Kidney epithelial cell (primary cell): ENCODE measurements at places on chromosomes 6 and 20. TPM values are rescaled to one million over a fixed set of nuclear protein-coding genes. Genes with fewer than 3 reads are reported as not detected.

GRCh38 chr20:49560646-49561045 lies 7.3 kb downstream of the PTGIS start:
- DNase-seq: no peak

OPRL1 gene
- 0.21 and 0.68 TPM in 2 replicates for total RNA-seq

- DNase-seq: peak; percentile 23
These were observed 122.4 kb downstream of the NFATC2 start for GRCh38 chr20:51420111-51420510.

BMP7 gene
- total RNA-seq: 21.8 and 30.5 TPM in 2 replicates

- DNase-seq: no peak
These were observed 5.3 kb upstream of the CSNK2A1 start for GRCh38 chr20:548906-549305.

TREML1 gene
- total RNA-seq: not detected in 2 replicates

DNA sequence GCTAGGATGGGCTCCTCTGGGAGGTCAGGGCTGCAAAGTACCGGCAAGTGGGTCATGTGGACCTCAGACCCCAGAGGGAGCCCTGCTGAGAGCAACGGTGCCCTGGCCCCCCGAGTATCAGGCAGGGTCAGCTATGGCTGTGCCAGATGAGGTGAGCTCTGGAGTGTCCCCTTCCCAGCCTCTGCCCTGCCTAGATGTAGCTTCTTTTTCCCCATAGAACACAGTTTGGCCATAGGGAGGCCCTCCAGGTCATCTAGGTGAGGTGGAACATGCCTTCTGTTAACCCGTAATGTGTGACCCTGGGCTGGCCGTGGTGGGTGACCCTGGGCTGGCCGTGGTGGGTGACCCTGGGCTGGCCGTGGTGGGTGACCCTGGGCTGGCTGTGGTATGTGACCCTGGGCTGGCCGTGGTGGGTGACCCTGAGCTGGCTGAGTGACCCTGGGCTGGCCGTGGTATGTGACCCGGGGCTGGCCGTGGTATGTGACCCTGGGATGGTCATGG lies 21.2 kb upstream of the PCMTD2 start:
- DNase-seq: no peak

DNA sequence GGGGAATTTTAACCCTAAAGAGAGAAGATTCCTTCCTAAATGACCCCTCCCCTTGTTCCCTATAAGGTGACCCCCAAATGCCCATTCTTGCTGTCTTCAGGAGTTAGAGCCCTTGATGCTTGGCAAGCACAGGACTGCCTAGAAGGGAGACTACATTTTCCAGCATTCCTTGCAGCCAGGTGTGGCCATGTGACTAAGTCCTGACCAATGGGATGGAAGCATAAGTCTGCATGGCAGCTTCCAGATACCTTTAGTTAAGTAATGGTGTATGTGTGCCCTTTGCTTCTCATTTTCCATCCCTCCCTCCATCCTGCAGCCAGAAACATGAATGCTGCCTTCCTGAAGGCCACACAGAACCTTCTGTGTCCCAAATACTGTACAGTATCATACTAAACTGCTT lies 5.5 kb downstream of the BFSP1 start:
- no peak for DNase-seq

NDUFAF4 gene
- total RNA-seq: 24.4 and 35.8 TPM in 2 replicates

DNA sequence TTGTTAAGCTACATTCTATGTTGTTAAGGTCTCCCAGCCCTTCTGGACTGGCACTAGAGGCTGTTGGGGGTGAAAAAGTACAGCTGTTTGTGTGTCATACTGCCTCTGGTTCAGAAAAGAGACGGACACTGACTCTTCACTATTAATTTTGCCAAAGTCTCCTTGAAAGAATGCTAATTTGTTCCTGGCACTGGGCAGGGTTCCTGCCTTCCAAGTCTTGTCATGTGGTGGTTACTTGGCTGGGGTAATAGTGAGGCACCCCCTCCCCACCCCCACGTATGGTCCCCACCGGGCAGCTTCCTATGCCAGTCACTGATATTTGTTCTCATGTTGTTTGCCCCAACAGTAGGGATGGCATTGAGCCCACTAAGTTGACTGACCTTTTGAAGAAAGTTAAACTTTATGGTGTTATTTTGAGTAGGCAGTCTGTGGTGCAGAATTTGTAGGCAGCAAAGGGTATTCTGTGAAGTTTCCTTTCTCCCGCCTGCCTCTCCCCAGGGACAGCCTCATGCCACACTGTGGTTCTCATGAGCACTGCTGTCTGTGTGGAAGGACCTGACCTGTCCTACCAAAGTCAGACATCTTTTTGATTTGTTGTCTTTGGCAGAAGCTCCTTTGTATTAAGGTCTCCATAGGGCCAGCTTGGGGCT lies 8.7 kb downstream of the CDS2 start:
- DNase-seq: no peak

AVP gene
- total RNA-seq: not detected in 2 replicates
